ENCODE measurements at places on chromosomes 6 and 20.

DNA sequence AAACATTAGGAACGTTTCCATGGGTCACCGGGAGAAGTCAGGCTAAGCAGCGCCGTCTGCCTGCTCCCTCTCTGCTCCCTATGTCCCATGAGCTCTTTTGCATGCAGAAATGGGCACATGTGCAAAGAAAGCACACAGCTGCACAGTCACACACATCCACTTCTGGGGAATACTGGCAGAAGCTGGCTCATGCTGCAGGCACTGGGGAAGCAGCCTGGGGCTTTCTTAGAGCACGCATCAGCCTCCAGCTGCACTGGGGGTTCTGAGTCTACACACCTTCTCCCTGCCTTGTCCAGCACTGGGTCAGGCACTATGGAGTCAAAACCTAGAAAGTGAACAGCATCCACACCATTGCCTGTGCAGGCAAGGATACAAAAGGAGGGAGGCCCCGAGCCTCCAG lies 76.1 kb upstream of the FOXQ1 start:
- DNase-seq, result no peak

DNA sequence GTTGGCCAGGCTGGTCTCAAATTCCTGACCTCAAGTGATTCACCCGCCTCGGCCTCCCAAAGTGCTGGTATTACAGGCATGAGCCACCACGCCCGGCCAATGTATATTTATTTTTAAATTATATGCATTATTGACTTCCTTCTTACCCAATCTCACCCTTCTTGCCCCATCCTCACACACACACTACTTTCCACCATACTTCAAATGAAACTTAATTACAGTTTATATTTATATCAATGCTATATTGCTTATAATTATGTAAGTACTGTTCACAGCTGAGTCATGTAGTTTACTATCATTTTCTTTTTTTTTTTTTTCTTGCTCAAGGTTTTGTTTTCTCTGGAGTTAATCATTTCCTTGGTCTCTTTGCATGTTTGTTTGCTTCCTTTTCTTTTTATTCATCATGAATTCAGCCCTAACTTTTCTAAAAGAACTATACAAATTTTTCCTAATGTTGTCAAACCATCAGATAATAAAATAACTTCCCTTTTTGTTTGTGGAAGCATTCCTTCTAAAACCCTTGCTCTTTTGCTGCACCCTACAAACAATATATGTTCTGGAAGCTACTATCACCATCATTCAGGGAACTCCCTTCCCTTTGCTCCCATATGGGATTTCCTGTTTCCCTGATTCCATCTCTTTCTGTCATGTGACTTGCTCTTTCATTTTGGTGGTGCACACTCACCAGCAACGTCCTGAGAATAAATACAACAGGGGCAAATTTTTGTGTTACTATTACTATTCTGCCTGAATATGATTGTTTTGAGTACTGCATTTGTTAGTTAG lies 201.7 kb upstream of the SASH1 start:
- DNase-seq, result no peak

GRCh38 chr6:136209496-136209895 lies 40.6 kb downstream of the MTFR2 start:
- no peak for DNase-seq

GRCh38 chr6:125753218-125753936 lies 3.9 kb downstream of the HEY2 start:
- DNase-seq, result no peak

DNA sequence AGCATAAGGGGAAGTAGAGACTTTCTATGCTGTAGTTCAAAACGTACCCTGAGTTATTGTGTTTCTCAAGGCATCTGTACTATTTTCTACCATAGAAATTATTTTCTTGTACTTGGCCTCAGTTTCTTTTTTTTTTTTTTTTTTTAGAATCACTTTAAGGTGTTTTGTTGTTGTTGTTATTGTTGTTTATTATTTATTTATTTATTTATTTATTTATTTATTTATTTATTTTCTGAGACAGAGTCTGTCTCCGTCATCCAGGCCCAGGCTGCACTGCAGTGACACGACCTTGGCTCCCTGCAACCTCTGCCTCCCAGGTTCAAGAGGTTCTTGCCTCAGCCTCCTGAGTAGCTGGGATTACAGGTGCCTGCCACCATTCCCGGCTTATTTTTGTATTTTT lies 179.1 kb downstream of the GRIK2 start:
- no peak for DNase-seq

DNA sequence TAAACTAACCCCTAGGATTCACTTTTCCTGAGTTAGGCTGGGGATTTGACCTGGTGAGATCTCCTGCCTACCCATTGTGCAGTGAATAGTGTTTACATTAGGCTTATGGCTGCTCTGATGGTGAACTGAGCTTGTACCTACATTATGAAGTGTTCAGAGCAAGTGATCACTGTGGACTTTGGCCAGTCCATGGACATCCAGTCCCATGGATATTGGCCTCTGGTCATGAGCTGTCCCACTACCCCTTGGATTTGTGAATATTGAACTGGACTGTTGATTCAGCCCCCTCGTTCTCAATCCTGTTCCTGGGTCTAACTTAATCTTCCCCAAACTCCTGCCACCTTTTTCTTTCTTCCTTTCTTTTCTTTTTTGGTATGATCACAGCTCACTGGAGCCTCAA lies 13.8 kb downstream of the ASIP start:
- DNase-seq, result no peak

DNA sequence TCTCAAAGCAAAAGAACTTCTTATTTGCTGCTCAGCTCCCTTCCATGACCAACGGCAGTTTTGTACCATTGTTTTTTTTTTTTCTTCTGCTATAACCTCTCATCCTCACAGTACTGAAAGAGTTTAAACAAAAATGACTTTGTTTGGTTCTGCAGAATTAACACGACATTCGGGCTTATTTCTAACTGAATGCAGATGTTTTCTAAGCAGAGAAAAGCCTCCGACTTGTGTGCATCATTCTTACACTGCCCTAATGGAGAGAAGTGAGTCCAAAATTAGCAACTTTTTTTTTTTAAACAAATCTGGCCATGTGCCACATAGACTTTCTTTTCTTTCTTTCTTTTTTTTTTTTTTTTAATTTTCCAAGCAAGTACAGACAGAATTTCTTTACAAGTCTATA lies 382.7 kb downstream of the HDGFL1 start:
- DNase-seq, result no peak

GRCh38 chr6:107196152-107196551 lies 80.8 kb upstream of the BEND3 start:
- no peak for DNase-seq

DNA sequence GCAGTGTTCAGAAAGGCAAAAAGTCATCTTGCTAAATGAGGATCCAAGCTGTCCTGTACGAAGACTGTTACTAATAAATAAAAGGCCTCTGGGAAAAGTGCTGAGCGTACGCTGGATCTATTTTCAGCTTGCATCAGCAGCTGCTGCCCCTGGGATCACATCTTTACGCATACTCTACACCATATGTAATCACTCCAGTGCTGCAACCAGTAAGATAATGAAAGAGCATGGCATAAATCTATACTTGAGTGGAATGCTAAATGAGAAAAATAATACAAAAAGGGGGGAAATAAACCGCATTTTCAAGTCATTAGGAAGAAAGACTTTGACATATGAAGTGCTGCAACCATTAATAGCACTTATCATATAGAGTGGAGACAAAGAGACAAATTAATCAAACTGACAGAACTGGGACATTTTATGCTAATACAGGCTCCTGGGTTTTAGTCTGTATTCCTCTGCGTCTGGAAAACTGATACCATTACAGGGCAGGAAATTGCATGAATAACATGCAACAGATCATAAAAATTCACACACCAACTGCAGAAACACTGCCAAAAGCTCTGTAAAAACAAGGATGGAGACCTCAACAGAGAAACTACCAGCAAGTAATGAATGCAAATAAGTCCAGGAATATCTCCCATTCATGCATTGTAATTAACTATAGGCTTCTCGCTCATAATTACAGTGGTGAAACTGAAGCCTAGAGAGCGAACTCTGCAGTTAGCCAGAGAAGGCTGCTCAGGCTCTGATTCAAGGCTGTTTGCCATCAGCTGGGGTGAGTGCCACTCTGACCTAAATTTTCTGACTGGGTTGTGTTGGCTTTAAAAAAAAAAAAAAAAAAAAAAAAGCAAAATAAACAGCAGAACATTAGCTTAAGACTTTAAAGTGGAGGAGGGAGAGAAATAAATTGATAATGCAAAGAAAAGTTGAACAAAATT lies 83.8 kb downstream of the GJA10 start:
- no peak for DNase-seq

- DNase-seq, result no peak
Measured at GRCh38 chr6:33123732-33124524, 48.1 kb downstream of the HLA-DPB1 start.

- no peak for DNase-seq
Measured at GRCh38 chr20:15637546-15637945, 935.7 kb downstream of the KIF16B start.

DNA sequence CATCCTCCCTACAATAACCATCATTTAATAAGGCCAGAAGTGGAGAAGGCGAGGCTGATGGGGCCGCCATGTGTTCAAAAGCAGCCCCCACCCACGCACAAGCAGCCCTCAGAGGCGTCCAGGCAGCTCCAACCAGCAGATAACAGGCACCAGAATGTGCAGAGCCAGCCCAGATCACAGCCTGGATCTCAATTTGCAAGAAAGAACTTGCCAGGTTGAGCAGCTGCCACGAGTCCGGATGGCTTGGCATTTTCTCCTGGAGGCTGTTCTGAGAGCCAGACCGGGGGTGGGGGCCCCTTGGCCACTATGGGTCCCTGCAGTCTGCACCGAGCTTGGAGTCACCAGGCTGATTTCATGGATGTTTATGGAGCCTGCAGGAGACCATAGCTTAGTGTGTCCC lies 338.1 kb downstream of the PREX1 start:
- no peak for DNase-seq

DNA sequence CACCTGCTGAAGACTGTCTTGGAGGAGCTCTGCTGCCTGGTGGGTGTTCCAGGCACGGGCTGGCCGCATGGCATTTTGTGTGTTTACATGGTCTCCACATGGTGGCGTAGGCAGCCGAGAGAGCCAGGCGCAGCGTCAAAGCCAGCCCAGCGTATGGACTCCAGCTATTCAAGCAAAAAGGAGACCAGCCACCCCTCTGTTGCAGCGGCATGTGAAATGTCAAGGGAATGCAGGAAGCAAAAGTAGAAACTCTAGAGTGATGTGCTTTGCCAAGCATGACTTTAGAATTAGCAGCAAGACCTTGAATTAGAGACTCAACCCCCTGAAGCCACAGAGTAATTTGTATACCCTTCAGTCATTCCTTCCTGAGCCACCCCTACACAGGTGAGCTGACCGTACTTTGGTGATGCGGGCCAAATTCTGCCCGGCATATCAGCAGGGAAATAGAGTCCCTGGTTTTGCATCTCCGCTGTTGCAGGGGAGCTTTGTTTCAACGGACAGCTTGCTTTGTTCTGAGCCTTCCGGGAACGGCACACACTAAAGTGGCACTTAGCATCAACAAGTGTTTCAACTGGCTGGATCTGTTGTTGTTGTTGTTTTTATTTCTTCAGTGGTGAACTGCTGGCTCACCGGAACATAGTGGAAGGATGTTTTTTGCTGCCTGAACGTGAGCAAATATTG lies 48.5 kb downstream of the FNDC1 start:
- DNase-seq, result no peak

- DNase-seq, result no peak
Measured at GRCh38 chr20:59580146-59580946, 24.0 kb upstream of the PHACTR3 start.

DNA sequence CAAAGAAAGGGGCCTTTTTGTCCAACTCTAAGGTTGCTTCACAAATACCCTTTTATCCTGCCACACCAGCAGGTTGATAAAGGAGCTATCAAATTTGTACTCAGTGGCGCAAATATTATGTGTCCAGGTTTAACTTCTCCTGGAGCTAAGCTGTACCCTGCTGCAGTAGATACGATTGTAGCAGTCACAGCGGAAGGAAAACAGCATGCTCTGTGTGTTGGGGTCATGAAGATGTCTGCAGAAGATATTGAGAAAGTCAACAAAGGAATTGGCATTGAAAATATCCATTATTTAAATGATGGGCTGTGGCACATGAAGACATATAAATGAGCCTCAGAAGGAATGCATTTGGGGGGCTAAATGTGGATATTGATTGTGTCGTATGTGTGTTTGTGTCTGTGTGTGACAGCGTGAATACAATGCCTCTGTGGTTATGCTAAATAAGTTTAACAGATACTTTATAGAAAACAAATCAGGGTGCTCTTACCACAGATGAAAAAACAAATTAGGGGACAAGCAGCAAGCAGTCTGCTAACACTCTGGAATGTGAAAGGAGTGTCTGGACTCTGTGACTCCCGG lies 33.6 kb downstream of the HM13 start:
- no peak for DNase-seq

- DNase-seq, result no peak
Measured at GRCh38 chr6:156598071-156598854, 178.9 kb upstream of the ARID1B start.

GRCh38 chr20:18921291-18921690 lies 107.7 kb downstream of the SCP2D1 start:
- DNase-seq, result no peak

- no peak for DNase-seq
Measured at GRCh38 chr20:33883164-33883563, 72.0 kb downstream of the CHMP4B start.

GRCh38 chr6:53605543-53606235 lies 59.9 kb downstream of the KLHL31 start:
- DNase-seq, result no peak

- DNase-seq, result no peak
Measured at GRCh38 chr20:61888101-61888865, 177.4 kb downstream of the TAF4 start.

DNA sequence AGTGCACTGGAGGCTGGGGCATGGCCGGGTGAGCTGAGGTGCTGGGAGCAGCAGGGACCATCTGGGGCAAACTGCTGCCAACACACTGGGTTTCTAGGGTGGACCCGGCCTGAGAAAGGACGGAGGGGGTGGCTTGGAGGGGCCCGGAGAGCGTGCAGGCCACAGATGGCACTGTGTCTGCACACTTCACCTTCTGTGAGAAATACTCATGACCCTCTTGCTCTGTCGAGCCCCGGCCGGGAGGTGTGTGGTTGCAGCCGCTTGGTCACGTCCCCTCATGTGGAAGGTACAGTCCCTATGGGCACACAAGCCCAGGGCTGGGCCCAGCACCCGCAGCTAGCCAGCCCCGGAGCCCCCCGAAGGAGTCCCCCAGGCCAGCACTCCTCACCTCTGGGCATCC lies 59.7 kb downstream of the RBM38 start:
- no peak for DNase-seq

GRCh38 chr6:135145063-135145800 lies 35.9 kb upstream of the MYB start:
- no peak for DNase-seq

DNA sequence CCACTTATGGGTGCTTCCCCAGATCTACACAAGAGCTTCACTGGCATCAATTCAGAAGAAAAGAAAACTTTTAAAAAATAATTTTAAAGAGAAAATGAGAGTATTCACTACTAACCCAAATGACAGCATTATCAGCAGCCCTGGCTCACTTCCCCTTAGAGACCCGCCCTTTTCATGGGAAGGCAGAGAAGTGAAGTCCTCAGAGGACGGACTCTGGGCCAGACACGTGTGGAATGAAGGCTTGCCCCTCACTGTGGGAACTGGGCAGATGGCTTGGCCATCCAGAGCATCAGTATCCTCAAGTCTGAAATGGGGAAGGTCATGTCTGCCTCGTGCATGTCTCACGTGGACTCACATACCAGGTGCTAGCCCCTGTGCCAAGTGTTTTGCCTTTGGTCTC lies 63.5 kb downstream of the JAG1 start:
- no peak for DNase-seq
